ENCODE measurements at places on chromosomes 11 and 22. TPM values are rescaled to one million over a fixed set of nuclear protein-coding genes. Genes with fewer than 3 reads are reported as not detected.

DNA sequence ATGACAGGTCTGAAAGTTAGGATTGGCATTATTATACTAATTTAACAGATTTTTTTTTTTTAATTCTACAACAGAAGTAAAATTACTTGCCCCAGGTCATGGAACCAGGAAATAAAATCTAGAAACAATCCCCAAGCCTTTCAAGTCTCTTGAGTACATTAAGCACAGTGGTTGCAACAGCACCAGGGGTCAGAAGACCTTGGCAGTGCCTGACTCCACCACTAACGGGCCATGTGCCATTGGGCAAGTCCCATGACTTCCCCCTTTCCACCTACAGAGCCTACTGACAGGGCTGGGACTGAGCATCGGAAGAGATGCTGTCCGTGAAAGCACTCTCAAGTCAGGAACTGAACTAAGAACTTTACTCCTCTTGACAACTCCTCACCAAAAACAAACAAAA, 98.6 kb upstream of the AKIP1 start:
- peaks cover 9% of the 10 kb centered on the region for H3K4me1 ChIP-seq
- no peaks in the 10 kb centered on the region for H3K36me3 ChIP-seq
- no peak overlapping the region for H3K4me3 ChIP-seq
- DNase-seq = no peak
- no peaks in the 10 kb centered on the region for H3K27me3 ChIP-seq

DNA sequence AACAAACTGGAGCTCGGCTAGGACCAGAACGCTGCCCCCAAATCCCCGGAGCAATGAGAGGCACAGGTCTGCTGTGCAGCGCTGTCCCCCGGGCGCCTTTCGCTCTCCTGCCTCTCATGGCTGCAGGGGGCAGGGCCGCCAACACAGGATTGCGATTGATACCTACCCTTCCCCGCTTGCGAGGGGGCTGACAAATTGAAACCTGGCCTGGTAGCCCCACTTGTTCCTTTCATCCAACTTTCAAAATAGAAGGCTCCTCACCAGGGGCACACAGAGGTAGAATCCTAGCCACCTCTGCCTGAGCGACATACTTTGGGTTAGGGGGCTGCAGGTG, 642 bp upstream of the CASTOR1 start:
- peaks cover 16% of the 10 kb centered on the region for H3K4me1 ChIP-seq
- peak overlapping the region; percentile 92 for H3K4me3 ChIP-seq
- DNase-seq = no peak

DNA sequence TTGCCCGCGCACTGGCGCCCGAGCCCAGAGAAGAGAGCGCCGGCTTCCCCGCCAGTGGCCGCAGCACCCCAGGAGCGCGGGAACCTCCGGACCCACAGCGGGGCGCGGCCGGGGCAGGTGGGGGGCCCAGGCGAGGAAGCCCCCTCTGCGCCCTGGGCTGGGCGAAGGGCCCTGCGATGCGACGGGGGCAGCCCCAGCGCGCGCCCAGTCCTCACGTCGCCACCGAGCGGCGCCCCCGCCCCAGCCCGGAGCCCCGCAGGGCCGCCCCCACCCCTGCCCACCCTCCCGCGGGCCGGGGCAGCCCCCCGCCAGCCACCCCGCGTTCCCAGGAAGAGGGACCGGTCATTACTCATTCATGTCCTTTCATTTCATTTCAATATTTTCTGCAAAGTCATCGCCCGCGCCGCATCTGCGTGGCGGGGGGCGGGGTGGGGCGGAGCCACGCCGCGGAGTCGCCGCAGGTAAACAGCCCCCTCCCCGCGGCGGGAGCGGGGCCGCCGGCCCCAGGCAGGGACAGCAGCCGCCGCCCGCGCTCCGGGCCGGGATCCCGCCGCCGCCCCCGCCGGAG, 673 bp upstream of the PANX2 start:
- no peak for DNase-seq
- H3K36me3 ChIP-seq = no peaks in the 10 kb centered on the region
- H3K4me1 ChIP-seq = no peaks in the 10 kb centered on the region
- H3K4me3 ChIP-seq = peak overlapping the region; percentile 38
- H3K27ac ChIP-seq = no peak overlapping the region

- H3K4me3 ChIP-seq = no peak overlapping the region
- H3K36me3 ChIP-seq = no peaks in the 10 kb centered on the region
- DNase-seq = no peak
- H3K27me3 ChIP-seq = no peaks in the 10 kb centered on the region
- H3K4me1 ChIP-seq = no peaks in the 10 kb centered on the region
These were observed 703.4 kb downstream of the TBC1D22A start for GRCh38 chr22:47465809-47466208.

DNA sequence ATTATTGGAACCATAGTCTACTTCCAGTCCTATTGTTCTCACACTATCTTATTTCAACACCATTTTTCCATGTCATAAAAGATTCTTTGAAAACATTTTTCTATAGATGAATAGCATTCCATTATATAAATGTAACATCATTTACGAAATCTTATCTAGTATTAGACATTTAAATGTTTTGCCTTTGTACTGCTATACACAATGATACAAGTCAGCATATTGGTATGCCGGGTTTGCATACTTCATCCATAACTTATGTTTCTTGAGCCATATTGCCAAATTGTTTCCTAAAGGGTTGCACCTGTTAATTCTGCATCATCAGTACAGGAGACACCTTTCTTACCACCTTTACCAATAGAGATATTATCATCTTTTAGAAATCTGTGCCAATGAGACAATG, 68.2 kb downstream of the SYT13 start:
- no peak overlapping the region for H3K4me3 ChIP-seq
- no peak for DNase-seq
- no peaks in the 10 kb centered on the region for H3K36me3 ChIP-seq
- no peaks in the 10 kb centered on the region for H3K4me1 ChIP-seq
- no peak overlapping the region for H3K27ac ChIP-seq
- no peaks in the 10 kb centered on the region for H3K27me3 ChIP-seq

- H3K27me3 ChIP-seq = peaks cover 24% of the 10 kb centered on the region
- H3K4me3 ChIP-seq = no peak overlapping the region
- H3K4me1 ChIP-seq = no peaks in the 10 kb centered on the region
- H3K36me3 ChIP-seq = no peaks in the 10 kb centered on the region
These were observed 263.6 kb downstream of the BRD1 start for GRCh38 chr22:49564054-49564453.

GRCh38 chr11:117376517-117376916, 48.9 kb downstream of the CEP164 start:
- no peak overlapping the region for H3K4me3 ChIP-seq
- H3K4me1 ChIP-seq = no peaks in the 10 kb centered on the region
- H3K27me3 ChIP-seq = no peaks in the 10 kb centered on the region
- no peak for DNase-seq

- no peak for DNase-seq
- H3K27me3 ChIP-seq = no peaks in the 10 kb centered on the region
These were observed 8.0 kb upstream of the RHOD start for GRCh38 chr11:67048515-67049130.

DNA sequence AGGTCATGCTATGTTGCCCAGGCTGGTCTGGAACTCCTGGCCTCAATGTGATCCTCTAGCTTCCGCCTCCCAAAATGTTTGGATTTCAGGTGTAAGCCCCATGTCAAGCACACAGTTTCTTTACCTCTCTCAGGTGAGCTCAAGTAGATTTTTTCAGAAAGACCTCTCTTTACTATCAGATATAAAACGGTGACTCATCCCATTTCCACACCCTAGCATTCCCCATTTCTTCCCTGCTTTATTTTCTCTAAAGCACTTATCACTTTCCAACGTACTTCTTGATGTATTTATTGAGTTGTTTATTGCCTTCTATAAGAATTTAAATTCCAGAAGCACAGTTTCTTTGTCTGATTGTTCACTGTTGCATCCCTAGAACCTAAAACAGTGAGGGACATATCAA, 3.7 kb downstream of the TSG101 start:
- no peaks in the 10 kb centered on the region for H3K36me3 ChIP-seq

GRCh38 chr11:10407749-10408685, 47.0 kb upstream of the AMPD3 start:
- no peak overlapping the region for H3K27ac ChIP-seq
- no peak overlapping the region for H3K4me3 ChIP-seq
- H3K36me3 ChIP-seq = no peaks in the 10 kb centered on the region
- H3K27me3 ChIP-seq = no peaks in the 10 kb centered on the region

GRCh38 chr11:119774172-119774763, 45.3 kb upstream of the NECTIN1 start:
- H3K4me3 ChIP-seq = no peak overlapping the region
- no peaks in the 10 kb centered on the region for H3K36me3 ChIP-seq
- H3K27ac ChIP-seq = no peak overlapping the region
- H3K27me3 ChIP-seq = peaks cover 5% of the 10 kb centered on the region

DNA sequence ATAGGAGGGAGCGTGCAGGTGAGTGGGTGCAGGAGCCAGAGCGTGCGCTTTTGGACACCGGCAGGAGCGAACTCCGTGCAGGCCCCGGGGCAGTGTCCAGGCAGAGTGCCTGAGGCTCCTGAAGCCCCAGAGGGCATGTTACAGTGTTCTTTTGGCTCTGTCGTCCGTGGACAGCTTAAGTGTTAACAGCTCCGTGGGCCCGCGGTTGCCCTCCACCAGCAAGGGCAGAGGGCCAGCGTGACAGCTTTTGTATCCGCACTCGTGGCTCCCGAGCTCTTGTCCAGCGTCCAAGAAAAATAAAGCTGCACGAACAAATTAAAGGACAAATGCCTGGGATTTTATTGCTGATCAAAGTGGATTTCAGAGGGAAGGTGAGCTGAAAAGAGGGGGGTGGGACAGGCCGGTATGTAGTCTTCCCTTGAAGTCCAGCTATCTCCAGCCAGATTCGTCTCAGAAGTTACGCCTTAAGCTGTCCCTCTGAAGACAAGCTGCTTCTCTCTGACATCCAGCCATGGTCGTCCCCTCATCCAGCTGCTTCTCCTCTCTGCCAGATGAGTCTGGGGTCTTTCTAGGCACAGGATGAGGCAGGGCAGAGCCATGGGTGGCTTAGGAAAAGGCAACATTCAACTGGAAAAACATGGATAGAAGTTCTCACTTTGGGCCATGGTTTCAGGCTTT, 968 bp upstream of the TMEM109 start:
- peak overlapping the region; percentile 69 for H3K4me3 ChIP-seq
- peak overlapping the region; percentile 94 for H3K27ac ChIP-seq
- peaks cover 4% of the 10 kb centered on the region for H3K4me1 ChIP-seq
- H3K36me3 ChIP-seq = no peaks in the 10 kb centered on the region
- H3K27me3 ChIP-seq = no peaks in the 10 kb centered on the region

- H3K36me3 ChIP-seq = no peaks in the 10 kb centered on the region
- no peak for DNase-seq
- H3K27ac ChIP-seq = no peak overlapping the region
These were observed 17.1 kb downstream of the YPEL1 start for GRCh38 chr22:21718499-21718898.

- no peaks in the 10 kb centered on the region for H3K36me3 ChIP-seq
- no peak for DNase-seq
- H3K27ac ChIP-seq = peak overlapping the region; percentile 38
- no peaks in the 10 kb centered on the region for H3K27me3 ChIP-seq
- H3K4me1 ChIP-seq = peaks cover 23% of the 10 kb centered on the region
These were observed 113.7 kb downstream of the ETS1 start for GRCh38 chr11:128473636-128474035.

DNA sequence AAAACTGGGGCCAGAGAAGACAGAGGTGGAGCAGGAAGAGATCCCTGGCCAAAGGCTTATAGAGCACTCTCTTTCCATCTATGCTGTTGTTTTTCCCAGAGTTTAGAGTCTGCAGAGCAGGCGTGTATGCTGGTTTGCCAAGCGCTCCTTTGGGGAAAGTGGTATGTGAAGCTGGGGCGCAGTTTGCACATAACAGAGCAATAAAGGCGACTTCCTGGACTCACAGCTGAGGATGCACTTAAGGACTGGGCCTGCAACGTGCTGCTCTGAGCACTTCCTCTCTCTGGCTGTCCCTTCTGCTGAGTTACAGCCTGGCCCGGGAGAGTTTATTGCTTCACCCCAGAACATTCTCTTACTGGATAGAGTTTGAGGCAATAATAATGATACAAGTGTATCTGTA, 41.7 kb downstream of the THAP12 start:
- H3K27ac ChIP-seq = peak overlapping the region; percentile 22
- H3K4me1 ChIP-seq = no peaks in the 10 kb centered on the region
- H3K36me3 ChIP-seq = no peaks in the 10 kb centered on the region
- H3K27me3 ChIP-seq = no peaks in the 10 kb centered on the region

GRCh38 chr22:21849489-21849888, 18.0 kb downstream of the MAPK1 start:
- H3K36me3 ChIP-seq = no peaks in the 10 kb centered on the region
- H3K4me3 ChIP-seq = no peak overlapping the region
- no peaks in the 10 kb centered on the region for H3K4me1 ChIP-seq
- H3K27me3 ChIP-seq = no peaks in the 10 kb centered on the region
- peak overlapping the region; percentile 70 for H3K27ac ChIP-seq
- DNase-seq = no peak

GRCh38 chr22:33891992-33892391, 28.3 kb downstream of the LARGE1 start:
- H3K27ac ChIP-seq = no peak overlapping the region
- no peaks in the 10 kb centered on the region for H3K27me3 ChIP-seq
- DNase-seq = no peak
- no peak overlapping the region for H3K4me3 ChIP-seq
- no peaks in the 10 kb centered on the region for H3K4me1 ChIP-seq
- H3K36me3 ChIP-seq = no peaks in the 10 kb centered on the region

DNA sequence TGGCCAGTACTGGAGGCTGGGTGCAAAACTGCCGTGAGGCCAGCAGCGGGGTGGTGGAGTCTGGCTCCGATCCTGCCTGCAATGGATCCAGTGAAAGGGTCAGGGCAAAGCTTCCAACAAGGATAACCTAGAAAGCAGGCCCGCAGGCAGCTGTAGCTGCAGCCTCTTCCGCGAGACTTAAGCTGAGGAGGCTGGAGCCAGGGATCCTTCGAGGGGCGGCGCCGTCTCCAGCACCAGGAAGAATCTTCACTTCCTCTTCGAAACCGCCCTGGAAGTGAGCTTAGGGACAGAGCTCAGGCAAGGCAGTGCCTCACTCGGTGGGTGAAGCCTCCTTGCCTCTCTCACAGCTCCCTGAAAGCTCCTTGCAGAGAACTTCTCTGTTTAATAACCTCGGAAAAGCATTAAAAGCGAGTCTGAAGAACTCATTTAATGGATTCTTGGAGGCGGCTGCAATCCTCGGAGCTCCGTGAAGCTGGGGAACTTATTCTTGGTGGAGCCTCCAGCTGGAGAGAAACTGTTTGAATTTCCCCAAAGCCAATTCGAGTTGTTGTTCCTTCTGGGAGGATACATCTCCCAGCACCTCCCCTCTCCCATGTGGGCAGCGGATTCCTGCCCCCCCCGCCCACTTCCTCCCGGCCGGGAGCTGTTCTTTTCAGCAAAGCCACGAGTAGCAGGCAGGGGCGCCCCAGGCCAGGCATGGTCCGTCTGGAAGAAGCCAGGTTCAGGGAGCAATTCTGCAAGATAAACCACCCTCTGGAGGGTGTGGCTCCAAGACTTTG, 169.9 kb downstream of the CTTN start:
- H3K4me3 ChIP-seq = peak overlapping the region; percentile 68
- DNase-seq = peak; percentile 65
- peak overlapping the region; percentile 88 for H3K27ac ChIP-seq
- H3K4me1 ChIP-seq = peaks cover 4% of the 10 kb centered on the region
- H3K27me3 ChIP-seq = no peaks in the 10 kb centered on the region

EPS8L2 gene
- 115 TPM for total RNA-seq

FJX1 gene
- 12.1 TPM for total RNA-seq

ASPHD2 gene
- total RNA-seq = 0.64 TPM

XKR3 gene
- total RNA-seq = not detected

KRTAP5-7 gene
- not detected for total RNA-seq

SCGB2A2 gene
- total RNA-seq = 1.4 TPM

ATG2A gene
- 22.1 TPM for total RNA-seq

KRTAP5-11 gene
- total RNA-seq = not detected

KRTAP5-10 gene
- total RNA-seq = not detected

Data from breast epithelium (tissue), 4 donors.